ENCODE measurements at places on chromosomes 3 and 15.

GRCh38 chr3:131361464-131362421, 19.8 kb upstream of the NUDT16 start:
- DNase-seq, result no peak

DNA sequence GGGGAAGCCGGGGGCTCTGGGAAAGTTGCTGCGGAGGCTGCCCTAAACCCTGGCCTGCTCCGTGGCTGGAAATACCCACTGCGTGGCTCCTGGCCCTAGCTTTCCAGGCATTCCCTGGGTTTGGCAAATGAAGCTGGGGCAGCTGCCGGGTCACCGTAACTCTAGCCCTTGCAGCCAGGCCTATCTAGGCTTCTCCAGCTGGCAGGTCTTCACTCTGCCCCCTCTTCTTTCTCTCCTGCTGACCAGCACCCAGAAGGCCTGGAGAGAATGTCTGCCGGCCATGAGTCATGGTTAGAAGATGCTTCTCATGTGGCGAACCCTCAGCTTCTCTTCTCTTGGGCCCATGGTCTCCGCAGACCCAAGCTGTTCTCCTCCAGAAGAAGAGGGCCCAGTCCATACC, 5.6 kb upstream of the DLL4 start:
- no peak for DNase-seq

GRCh38 chr3:133092681-133093080, 54.5 kb downstream of the TMEM108 start:
- DNase-seq, result no peak

DNA sequence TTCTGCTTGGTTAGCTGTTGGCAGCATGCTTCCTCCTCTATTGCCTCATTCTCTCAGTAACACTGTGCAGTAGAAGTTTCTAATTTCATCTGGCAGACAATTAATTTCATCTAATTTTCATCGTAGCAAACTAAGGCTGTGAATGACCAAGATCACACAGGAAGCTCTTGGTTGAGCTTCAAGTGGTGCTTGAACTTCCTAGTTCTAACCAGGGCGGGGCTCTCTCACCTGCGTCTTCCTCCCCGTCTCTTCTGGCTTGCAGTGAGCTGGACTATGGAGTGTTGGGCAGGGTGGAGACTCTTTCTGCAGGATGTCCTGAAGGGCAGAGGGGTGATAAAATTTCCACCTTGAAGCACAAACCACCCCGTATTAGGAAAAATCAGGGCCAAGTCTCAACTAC, 2.0 kb upstream of the IL16 start:
- DNase-seq, result no peak

DNA sequence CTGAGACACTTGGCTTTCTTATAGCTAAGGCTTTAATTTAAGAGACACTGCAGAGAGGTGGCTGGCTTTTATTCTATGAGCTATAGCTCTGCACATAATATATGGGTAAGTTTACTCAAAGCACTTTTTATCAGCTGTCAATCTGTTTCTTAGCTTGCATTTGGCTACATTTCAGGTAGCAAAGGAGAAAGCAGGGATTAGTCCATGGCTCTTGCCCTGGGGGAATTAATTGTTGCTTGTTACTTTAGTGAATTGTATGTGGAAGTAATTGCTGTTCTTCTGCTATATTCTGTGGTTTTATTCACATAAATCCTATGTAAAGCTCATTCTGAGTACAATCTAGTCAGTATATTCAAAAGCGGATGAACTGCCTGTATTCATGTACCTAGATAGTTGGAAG, 14.4 kb upstream of the CCDC39 start:
- no peak for DNase-seq

DNA sequence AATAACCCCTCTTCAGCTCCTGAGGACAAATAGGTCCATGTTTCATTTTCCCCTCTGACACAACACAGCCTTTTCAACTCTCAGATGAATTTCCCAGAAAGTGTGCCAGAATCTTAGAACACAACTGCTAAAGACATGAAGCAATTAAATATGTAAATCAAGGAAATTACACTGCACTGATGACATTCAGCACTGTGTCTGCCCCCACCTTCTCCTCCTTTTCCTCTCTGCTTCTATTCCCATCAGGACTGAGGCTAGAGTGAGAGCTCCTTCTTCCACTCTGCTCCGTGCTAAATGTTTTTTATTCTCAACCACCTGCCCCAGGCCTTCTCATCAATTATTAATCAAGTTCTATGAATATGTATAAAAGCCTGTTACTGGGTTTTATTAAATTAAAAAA, 596.1 kb downstream of the TUSC7 start:
- DNase-seq, result no peak

DNA sequence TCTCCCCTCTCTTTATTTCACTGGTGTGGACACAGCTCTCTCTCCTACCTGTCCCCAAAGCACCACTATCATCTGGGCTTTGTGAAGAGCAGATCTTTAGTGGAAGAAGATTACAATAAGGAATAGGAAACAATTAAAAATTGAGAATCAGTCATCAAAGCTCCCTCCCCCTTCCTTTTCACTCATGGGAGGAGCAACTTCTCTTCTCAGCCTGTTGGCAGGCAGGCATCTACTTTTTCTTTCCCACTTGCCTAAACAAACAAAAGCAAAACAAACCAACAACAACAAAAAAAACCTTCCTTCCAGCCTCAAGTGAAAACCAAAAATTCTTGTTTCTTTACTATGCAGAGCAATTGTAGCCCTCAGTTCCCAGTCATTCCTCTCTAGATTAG, 125.5 kb upstream of the BHLHE40 start:
- no peak for DNase-seq

GRCh38 chr3:140022066-140022770, 87.2 kb downstream of the CLSTN2 start:
- DNase-seq, result no peak

DNA sequence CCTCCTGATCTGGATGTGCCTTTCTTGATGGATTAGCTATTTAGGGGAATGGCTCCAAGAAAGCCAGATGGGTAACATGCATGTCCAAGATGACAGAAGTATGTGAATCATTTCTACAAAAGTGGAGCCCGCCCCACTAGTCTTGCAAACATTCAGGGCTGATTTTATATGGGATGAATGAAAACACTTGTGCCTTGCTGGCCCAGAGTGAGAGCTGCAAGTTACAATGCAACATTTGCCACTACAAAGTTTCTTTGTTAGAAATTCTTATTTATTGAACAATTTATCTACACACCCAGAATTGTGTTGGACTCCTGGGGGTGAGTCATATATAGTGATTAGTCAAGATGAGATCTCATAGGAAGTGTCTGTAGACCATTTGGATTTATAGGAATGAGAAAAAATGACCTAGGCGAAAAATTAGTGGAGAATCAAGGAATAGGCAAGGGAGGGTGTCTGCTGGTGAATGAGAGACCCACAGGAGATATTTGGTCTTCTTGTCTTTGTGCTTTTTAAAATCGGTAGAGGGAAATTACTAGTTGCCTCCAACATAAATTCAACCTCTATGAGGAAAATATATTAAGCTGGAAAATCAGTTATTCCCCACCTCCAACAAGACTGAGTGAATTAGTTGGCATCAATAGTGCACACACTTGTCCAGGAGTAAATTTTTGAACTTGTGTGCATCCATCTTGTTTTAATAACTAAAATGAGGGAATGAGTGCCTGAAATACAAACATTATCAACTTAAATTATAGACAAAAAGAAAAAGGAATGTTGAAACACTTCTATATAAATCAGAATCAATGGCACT, 53.5 kb upstream of the DCBLD2 start:
- no peak for DNase-seq

DNA sequence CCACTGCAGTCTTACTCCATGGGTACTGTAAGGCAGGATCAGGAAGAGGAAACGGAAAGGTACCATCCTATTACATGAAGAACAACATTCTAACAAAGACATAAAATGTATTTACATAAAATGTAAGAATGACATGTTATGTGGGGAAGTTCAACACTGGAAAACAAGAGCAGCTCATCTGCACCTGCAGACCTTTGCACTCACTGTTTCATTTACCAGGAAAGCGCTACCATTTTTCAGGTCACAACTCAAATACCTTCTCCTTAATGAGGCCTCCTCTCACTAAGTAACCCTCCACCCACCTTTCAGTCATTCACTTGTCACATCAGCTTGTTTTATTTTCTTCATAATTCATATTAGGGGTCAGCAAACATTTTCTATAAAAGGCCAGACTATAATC, 2.6 kb downstream of the TMCC1 start:
- no peak for DNase-seq

DNA sequence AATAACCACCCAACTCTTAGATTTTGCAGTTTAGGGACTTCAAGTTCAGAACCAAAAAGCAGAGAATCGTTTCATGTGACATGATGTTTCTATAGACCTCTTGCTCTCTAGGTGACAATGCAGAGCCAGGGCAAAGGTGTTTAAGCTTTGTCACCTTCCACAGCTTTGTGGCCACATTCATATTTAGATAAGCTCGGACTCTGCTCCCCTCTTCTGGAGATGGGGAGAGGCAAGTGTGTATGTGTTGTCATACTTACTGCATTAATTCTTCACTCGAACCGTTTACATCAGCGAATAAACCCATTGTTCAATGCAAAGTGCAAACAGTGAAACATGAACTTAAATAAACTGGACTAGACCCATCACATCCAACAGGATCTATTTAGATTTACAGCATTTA, 33.2 kb downstream of the ST3GAL6 start:
- DNase-seq, result no peak

Data from activated effector memory CD4-positive, alpha-beta T cell treated with Interleukin-2 at 50 U/mL for 16 hours (primary cell).